ENCODE measurements at places on chromosomes 2 and 18.
A peak's percentile ranks its signal among the peaks of the same experiment; 100 is the strongest.

DNA sequence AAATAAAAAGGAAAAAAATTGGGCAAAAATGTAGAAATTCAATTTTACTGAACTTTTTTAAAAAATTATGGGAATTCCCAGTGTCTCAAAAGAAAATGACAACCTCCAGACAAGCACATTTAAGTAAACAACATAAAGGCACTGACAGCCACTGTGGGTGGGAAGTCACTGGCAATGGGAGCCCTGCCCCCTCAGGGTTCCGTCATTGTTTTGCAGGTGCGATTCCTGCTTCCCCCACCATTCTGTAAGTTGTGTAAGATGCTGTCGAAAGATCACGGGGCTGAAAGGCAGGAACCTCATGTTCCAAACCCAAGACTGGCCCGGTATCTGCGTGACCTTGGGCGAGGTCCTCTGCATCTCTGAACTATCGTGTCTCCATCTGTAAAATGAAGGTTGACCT lies 15.8 kb upstream of the ASPRV1 start:
- no peak for DNase-seq

DNA sequence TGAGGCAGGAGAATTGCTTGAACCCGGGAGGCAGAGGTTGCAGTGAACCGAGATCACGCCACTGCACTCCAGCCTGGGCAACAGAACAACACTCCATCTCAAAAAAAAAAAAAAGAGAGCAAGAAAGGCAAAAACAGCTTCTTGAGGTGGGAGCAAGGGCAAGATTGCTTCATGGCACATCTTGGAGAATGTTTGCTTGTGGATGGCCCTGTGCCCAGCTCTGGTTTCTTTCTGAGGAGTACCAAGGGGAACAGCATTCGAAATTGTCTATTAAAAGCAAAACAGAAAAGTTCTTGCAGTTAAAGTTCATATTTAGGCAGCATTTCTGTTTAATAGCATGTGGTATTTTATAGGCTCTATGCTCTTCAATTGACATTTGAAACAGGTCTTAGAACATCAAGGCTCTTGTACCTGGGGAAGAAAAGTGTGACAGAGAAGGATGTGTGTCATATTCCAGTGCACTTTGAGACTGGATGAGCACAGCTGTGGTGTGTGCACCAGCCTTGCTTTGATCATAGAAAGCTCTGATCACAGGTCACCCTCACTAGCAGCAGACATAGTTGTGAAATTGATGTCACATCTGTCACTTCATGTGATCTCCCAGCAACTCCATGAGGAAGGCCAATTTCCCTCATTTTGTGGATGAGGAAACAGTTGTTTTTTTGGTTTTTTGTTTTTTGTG lies 154.3 kb downstream of the UXS1 start:
- DNase-seq = no peak

GRCh38 chr18:43004421-43004820 lies 111.1 kb downstream of the RIT2 start:
- no peak for DNase-seq

DNA sequence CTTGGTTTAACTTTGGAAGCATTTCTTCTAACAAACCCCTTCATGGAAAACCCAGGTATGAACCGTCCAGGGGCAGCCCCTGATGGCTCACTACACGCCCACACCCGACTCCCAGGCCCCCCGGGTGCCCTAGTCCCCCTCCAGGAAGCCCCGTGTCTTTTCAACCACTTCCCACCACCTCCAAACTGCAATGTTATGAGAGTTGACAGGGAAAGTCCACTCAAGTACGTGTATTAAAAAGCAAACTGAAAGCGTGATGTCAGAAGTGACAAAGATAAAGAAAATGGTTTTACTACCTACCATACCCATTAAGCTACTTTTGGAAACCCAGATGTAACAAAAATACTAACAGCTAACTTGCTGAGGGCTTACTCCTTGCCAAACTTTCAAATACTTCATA lies 51.5 kb downstream of the L3MBTL4 start:
- no peak for DNase-seq

- DNase-seq = no peak
These were observed 136.9 kb downstream of the SLC4A10 start for GRCh38 chr2:161761160-161761559.

DNA sequence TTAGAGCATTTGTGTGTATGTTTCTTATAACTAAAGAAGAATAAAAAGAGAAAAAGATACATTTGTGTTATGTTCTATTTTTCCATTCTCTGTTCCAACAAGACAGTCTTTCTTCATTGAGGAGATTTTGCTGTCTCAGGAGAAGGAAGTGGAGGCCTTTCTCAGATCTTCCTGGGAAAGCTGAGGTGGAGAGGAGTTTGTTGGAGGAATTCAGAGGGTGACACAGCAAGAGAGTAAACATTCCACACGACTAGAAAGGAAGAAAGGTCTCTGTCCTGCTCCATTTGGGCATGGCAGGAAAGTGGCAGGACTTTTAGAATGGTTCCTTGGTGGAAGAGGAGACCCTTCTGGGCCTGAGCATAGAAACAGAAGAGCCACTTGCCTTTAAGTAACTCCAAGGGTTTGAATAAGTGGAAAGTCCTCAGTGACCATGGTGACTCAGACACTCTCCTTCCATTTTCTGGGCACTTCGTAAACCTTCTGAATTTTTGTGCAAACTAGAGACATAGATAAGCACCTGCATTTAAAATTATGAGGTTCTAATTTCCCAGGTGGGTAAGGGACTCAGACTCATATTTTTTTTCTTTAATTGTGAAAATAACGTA lies 52.3 kb upstream of the COL5A2 start:
- DNase-seq = no peak

DNA sequence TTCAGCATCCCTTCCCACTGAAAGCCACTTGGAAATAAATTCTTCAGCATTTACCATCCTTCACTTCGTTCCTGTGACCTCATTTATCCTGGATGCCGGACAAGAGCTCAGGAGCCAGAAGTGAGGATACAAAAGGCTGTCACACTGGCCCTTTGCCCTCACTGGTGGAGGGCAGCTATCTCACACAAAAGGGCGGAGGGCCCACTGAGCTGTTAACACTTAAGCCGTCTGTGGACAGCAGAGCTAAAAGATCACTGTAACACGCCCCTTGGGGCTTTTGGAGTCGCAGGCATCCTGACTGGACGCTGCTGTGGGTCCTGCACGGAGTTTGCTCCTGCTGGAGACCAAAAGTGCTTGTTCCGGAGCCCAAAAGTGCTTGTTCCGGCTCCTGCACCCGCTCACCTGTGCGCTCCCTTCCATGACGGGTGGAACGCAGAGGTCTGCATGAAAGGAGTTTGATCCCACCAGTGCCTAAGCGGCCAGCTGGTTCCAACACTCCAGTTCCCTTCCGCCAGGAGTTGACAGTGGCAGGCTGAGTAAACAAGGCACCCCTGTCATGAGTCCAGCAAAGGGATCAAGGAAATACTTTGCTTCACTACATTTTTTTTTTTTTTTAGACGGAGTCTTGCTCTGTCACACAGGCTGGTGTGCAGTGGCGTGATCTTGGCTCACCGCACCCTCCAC lies 572.0 kb upstream of the LINC00305 start:
- no peak for DNase-seq

DNA sequence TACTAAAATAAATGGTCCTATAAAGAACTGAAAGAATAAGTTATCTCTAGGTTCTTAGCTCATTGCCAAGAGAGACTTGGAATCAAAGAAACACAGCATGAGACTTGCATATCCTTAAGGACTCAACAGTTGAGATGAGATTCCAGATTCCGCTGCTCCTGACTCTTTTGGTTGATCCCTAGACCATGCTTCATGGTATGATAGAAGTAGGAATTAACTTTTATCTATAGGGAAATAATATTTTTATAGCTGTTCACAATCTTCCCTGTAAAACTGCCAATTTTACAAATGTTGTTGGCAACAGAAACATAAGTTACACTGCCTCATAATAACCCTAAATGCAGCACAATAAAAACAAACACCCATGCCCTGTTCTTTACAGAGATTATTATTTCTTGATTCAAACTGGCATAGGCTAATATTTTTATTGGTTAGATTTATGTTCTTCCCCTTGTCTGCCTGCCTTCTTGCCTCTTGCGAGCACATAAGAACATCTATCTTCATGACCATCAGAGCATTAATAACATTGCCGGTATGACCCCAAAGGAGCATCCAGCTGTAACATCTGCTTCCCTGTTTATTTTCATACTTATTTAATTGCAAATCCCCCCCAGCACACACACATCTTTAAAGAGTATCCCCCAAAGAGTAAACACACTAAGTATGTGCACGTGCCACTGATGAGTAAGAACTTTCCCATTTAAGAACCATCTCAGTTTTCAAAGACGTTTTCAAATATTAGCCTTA lies 735.7 kb upstream of the SLC8A1 start:
- DNase-seq = no peak

- DNase-seq = no peak
These were observed 113.8 kb downstream of the THADA start for GRCh38 chr2:43481927-43482542.

DNA sequence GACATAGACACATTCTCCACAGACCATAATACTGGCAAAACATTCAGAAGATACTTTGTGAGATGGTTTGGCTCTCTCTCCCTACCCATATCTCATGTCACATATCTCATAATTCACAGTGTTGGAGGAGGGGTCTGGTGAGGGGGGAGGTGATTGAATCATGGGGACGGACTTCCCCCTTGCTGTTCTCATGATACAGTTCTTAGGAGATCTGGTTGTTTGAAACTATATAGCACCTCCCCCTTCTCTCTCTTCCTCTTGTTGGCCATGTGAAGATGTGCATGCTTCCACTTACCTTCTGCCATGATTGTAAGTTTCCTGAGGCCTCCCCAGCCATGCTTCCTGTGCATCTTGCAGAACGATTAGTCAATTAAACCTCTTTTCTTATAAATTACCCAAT lies 61.1 kb downstream of the HK2 start:
- no peak for DNase-seq

DNA sequence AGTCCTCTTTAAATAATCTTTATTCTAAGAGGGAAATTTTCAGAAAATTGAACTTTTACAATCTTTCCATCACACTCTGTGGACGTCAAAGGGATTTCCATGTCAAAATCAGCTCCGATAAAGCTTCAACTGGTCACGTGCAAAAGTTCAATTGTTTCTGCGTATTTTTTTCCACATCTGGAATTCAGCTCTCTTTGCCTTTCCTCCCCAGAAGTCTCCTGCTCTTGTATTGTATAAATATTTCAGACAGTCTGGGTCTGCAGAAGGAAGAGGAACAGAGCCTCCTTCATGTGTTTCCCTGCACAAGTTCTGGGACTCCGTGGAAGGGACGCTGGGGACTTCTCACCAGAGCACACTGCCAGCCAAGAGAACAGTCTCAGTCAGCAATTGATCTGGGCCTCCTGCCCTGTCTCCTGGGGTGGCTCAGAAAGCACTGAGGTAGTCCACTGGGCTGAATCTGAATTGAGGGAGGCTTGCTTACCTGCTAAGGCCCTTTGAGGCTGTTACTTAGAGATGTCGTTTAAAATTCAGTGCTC lies 251.5 kb downstream of the TFCP2L1 start:
- no peak for DNase-seq

DNA sequence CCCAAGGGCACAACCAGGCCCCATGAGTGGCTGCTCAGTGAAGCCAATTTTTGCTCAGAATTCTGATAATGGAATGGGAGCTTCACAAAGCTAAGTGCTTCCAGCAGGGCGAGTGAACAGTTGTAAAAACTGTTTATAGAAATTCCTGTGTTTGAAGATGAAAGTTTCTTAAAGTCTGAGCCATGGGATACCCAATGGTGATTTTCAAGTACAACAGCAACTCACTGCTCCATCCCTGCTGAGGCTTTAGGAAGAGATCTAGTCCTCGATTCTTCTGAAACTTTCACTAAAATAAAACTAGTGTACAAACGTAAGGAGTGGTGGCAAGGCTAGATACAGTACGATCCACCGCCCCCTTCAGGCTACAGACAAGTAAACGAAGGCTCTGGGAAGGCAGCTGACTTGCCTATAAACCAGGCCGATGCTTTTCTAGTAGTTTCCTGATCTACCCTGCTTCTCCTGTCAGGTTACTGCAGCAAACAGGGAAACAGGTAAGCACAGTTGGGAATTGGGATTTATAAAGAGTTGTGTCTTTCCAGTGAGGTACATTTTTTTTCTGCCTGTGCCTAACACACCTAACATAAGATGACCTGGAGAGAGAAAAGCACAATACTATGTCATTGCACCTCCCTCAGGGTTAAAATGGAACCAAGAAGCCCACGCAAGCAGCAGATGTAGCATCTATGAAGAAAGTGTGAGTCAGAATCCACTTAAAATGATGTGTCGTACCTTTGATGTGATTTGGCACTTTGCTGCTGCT lies 108.7 kb downstream of the UXS1 start:
- DNase-seq = peak; percentile 9

GRCh38 chr18:5618047-5618688 lies 74.4 kb upstream of the EPB41L3 start:
- no peak for DNase-seq

DNA sequence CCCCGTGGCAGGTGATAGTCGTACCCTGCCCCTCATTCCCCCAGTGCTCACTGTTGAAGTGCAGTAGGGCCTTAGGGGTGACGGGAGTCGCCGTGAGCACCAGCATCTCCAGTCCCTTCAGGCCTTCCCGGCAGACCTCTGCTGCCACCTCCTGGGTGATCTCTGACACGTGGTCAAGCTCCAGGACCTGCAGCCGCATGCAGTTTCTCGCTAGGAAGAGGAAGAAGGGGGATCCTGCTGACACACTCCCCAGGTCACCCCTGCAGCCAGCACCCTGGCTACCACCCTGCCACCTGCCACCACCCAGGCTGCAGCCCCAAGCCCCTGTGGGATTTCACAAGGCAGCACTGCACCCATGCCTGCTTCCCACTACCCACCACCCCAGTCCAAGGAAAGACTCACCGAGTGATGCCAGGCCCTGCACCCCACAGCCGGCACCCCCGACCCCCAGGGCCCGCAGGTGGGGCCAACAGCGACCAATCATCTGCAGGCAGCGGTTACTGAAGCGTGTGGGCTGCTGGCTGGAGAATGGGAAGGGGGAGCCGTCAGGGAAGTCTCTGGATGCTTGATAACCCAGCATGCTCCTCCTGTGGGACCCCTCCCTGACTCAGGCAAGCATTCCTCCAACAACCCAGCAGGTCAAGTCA lies 23.8 kb downstream of the FBXO41 start:
- DNase-seq = no peak

GRCh38 chr2:98155716-98156115 lies 68.7 kb downstream of the VWA3B start:
- DNase-seq = no peak

DNA sequence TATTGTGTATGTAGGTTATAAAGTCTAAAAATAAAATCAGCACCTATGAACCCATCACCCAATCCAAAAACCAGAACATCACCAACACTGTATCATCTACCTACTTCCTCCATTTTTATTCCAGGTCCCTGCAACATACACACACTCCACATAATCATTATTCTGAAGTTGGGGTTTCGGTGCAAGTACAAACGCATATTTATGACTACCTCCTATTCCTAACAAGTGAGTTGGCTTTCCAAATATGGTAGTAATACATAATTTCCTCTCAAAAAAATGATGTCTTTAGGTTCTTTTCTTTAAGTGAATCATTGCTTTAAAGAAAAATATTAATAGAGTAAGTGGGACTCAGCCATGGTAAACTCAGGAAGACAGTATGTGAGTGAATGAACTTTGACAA lies 3.3 kb downstream of the ACVR1 start:
- no peak for DNase-seq

All from BJ (cell line).